ENCODE measurements at places on chromosomes 13 and 19. TPM values are rescaled to one million over a fixed set of nuclear protein-coding genes. Genes with fewer than 3 reads are reported as not detected.

ZNF729 gene
- not detected for polyA plus RNA-seq

NLRP11 gene
- 0.05 TPM for polyA plus RNA-seq

ETHE1 gene
- polyA plus RNA-seq: 14.4 TPM

WTIP gene
- 22.9 TPM for polyA plus RNA-seq

SIGLECL1 gene
- not detected for polyA plus RNA-seq

AMER2 gene
- 0.03 TPM for polyA plus RNA-seq

SDHAF1 gene
- polyA plus RNA-seq: 13.1 TPM

LYPD5 gene
- 0.63 TPM for polyA plus RNA-seq

ZNF628 gene
- polyA plus RNA-seq: 2.4 TPM

SHISA7 gene
- polyA plus RNA-seq: 1.1 TPM

PIN1 gene
- polyA plus RNA-seq: not detected

GRCh38 chr19:45137179-45137761 lies 23.5 kb downstream of the NKPD1 start:
- peak; percentile 52 for DNase-seq

- DNase-seq: no peak
Measured at GRCh38 chr13:90105849-90106496, 1241.5 kb upstream of the MIR17HG start.

GRCh38 chr13:106484537-106485193 lies 50.8 kb downstream of the EFNB2 start:
- no peak for DNase-seq

DNA sequence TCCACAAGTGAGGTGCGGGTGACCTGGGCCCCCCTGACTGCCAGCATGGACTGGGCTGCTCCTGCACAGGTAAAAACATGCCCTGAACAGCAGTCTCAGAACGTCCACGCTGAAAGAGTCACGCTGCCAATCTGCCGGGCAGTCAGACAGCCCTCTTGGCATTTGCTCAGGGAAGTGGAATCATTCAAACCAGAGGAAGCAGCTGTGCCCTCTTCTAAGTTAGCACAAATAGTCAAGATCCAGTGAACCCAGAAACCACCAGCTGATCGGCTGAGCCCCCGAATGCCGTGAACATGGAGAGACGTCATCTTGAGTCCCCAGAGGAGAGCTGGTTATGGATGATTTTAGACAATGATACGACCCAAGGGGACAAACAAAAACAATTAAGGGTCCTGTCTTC lies 34.4 kb downstream of the KLF2 start:
- no peak for DNase-seq

- DNase-seq: no peak
Measured at GRCh38 chr19:55766466-55766865, 2.5 kb upstream of the RFPL4AL1 start.

DNA sequence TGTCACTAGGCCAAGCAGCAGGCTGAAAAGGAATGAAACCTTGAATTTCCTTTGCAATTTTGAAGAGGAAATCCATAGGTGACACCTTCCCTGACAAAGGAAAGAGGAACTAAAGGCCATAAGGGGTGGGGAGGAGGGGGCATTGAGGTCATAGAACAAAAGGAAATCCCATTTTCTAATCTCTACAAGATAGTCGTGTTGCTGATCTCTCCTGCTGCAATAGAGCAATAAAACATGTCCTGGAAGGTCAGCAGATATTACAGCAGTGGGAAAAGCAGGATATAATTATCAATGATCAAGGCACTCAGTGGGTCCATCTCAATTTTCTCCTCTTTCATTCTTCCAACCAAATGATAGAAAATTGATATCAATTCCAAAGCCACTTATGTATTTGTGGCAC lies 20.3 kb upstream of the RAP2A start:
- no peak for DNase-seq

DNA sequence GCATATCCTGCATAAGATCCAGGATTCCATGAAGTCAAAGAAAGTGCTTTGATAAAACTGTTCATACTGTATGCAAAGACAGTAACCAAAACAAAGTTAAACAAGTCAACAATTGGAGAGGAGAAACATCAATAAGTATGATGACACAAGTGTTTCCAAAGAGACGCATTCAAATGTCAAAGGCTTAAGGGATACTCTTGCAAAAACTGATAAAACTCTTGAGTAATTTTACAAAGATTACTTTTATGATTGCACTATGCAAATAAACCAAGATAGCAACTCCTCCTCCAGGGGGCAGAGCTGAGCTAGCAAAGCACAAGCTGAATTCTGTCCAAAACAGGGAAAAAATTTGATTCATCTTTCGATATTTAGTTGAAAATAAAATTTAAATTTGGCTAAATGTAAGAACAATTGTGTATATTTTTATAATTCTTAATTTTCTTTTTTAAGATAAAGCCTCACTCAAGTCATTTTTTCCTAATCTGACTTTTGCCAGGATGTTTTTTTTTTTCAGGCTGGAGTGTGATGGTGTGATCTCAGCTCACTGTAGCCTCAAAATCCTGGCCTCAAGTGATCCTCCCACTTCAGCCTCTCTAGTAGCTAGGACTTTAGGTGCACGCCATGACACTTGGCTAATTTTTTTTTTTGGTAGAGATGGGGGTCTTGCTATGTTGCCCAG lies 84.0 kb downstream of the MZT1 start:
- DNase-seq: peak; percentile 4

GRCh38 chr19:7817801-7818200 lies 12.2 kb upstream of the EVI5L start:
- no peak for DNase-seq

GRCh38 chr19:17346109-17346671 lies 8.8 kb downstream of the GTPBP3 start:
- DNase-seq: peak; percentile 73

GRCh38 chr19:44623080-44623479 lies 9.7 kb downstream of the IGSF23 start:
- DNase-seq: no peak

- DNase-seq: peak; percentile 4
Measured at GRCh38 chr13:42101821-42102585, 53.6 kb downstream of the DGKH start.

- no peak for DNase-seq
Measured at GRCh38 chr13:106393776-106394175, 141.7 kb downstream of the EFNB2 start.

- no peak for DNase-seq
Measured at GRCh38 chr13:45269204-45269603, 68.4 kb upstream of the KCTD4 start.

GRCh38 chr13:45943965-45944364 lies 92.4 kb upstream of the SIAH3 start:
- DNase-seq: no peak

DNA sequence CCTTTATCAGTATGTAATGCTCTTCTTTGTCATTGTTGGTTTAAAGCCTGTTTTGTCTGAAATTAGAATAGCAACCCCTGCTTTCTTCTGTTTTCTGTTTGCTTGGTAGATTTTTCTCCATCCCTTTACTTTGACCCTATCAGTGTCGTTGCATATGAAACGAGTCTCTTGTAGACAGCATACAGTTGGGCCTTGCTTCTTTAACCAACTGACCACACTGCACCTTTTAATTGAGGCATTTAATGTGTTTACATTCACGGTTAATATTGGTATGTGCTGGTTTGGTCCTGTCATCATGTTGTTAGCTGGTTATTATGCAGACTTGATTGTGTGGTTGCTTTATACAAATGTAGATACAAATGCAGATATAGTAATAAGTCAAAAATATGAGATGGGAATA lies 71.1 kb downstream of the PDS5B start:
- no peak for DNase-seq

DNA sequence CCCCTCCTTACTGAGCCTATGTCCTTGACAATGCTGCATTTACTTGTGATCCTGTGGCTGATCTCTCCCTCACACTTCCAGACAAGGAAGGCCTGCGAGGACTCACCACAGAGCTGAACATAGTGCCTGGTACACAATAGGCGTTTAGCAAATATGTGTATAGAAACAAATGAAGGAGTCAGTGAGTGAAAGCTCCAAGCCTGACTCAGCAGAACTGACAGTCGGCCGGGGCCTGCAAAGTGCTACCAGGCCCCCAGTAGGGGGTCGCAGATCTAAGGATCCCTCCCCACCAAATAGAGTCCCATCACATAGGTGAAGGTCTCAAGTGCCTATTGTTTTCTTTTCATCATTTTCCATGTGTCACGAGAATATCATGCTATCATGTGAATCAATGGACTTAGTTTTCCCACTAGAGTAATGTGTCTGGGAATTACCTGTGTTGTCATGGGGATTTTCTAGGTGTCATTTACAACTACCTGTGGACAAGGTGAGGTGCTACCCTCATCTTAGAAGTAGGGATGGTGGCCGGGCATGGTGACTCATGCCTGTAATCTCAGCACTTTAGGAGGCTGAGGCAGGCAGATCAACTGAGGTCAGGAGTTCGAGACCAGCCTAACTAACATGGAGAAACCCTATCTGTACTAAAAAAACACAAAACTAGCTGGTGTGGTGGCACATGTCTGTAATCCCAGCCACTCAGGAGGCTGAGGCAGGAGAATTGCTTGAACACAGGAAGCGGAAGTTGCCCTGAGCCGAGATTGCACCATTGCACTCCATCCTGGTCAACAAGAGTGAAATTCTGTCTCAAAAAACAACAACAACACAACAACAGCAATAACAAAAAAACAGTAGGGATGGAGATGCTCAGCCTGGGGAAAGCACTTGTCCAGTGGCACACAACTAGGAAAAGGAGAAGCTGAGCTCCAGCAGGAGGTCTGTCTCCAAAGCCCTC lies 50.3 kb upstream of the CYP2A7 start:
- no peak for DNase-seq

DNA sequence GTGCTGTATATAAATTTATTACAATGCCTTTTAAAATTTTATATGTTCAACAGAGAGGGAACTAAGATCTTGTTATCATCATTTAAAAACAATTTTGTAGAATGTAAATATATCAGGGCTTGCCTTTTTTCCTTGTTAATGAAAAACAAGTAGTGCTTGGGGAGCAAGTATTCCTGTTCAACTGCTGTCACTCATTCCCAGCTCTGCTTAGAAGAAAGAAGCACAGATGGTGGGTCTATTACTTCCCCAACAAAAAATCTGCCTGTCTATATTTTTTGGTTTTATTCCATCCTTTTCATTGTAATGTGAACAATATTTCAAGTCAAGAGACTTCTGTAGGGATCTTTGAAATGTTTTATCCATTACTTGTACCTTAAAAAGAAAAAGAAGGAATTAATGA lies 503.9 kb downstream of the GPC5 start:
- no peak for DNase-seq

- no peak for DNase-seq
Measured at GRCh38 chr19:17526922-17527321, 15.5 kb downstream of the PGLS start.

DNA sequence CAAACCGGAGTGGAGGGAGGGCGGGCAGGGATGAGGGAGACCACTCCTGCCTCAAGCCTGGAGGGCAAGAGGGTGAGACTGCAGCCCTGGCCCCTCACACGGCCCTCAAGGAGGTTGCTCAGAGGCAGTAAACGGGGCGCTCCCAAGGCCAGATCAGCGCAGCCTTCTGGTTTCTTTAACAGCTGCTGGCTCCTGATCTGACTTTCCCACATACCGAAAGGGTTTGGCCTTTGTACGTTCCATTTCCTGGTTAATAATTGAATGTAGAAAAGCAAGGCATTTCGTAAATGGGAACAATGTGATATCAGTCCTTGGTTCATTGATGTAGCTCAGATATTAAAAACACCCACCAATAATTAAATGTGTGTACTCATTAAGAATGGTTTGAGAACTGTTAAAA lies 71.5 kb downstream of the GGACT start:
- no peak for DNase-seq

DNA sequence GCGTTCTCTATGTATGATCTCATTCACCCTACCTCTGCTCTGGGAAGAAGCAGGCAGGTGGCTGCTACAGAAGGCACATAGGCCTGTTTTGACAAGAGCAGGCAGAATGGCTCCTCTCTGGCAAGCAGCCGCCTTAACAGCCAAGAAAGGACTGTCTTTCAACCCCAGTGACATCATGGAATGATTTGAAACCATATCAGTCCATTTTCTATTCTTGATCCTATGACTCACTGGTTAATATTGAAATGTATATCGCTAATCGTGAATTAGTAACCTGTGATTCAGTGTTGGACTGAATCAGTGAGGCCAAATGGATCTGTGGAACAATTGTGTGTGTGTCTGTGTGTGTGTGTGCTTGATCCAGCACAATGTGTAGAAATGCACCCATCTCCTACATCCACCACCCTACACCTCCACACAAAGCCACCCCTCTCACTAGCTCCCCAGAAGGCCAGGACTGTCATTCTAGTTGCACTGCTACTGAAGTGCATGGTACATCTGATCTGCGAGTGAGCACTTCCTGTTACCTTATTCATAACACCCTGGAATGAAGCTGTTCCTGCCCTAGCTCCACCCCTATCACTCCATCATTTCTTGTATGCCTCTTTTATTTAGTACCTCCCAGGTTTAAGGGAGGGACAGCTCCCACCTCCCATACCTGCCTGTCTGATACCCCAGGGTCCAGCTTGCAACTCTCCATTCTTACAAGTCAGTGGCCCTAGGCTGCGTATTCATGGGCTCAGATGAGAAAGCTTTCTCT lies 460.0 kb downstream of the FOXO1 start:
- DNase-seq: no peak

DNA sequence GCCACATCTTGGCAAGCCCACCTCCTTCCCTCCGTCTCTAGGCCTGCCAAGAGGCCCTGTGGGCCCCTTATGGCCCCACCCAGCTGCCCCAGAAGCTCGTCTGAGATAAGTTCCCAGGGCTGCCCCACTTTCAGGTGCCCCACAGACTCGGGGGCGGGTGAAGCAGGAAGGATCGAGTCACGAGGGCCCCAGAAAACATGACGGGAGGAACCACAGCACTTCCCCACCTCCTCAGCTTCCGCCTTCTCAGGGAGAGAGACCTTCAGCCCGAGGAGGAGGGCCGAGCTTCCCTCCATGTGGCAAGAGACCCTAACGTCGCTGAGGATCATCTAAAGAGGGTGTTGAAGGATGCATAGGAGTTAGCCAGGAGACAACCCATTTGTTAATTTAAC lies 4.5 kb upstream of the IL12RB1 start:
- no peak for DNase-seq

GRCh38 chr13:112956571-112957294 lies 12.3 kb upstream of the MCF2L start:
- DNase-seq: no peak

DNA sequence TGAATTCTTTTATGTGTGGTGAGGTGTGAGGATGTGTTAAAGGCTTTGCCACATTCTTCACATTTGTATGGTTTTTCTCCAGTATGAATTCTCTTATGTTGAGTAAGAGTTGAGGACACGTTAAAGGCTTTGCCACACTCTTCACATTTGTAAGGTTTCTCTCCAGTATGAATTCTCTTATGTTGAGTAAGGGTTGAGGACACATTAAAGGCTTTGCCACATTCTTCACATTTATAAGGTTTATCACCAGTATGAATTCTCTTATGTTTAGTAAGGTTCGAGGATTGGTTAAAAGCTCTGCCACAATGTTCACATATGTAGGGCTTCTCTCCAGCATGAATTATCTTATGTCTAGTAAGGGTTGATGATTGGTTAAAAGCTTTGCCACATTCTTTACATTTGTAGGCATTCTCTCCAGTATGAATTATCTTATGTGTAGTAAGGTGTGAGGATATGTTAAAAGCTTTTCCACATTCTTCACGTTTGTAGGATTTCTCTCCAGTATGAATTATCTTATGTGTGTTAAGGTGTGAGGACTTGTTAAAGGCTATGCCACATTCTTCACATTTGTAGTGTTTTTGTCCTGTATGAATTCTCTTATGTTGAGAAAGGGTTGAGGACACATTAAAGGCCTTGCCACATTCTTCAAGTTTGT lies 27.1 kb downstream of the ZNF724 start:
- no peak for DNase-seq
